ENCODE measurements at places on chromosomes 5 and 9.

DNA sequence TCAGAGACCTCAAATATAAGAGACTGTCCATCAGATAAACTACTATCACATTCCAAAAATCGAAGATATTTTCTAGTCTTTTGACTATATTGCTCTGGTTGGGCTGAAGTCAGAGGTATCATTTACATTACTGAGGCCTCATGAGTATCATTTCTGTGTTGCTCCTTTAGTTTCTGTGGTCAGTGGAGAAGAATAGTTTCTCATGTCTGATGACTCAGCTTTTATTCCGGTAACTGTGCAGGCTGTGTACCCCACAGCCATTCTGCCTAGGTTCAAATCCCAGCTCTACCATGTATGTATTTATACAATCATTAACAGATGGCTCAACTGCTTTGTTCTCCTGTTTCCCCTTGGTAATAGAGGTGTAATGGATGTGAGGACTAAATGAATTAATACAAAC lies 179.3 kb downstream of the ALDH1A1 start:
- no peak for DNase-seq

DNA sequence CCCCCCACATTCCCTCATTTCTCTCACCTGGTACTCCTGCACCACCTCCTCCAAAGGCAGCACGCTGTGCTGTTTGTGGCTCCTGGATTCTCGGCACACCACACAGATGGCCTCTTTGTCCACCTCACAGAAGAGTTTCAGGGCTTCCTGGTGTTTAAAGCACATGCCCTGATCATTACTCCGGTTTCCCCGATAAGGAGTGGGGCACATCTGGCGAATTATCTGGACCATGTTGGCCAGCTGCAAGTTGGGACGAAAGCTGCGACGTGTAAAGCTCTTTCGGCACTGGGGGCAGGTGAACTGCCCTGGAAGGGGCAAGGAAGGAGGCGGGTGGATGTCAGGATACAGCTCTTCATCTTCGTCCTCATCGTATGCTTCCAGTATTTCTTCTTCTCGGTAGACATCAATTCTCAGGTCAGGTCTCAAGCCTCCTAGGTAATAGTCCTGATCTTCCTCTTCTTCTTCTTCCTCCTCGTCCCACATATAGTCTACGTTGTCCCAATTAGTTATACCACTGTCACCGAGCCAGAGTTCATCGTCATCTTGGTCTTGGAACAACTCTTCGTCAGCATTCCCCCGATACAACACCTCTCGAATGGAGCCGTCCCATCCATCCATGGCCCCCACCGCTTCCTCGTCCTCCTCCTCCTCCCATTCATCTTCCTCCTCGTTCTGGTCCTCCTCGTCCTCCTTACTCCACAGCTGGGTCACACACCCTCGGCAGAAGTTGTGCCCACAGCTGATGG lies 796 bp downstream of the TRIM52 start:
- DNase-seq: no peak

- no peak for DNase-seq
Observed at GRCh38 chr5:133225671-133226152, 173.9 kb downstream of the HSPA4 start.

- DNase-seq: no peak
Observed at GRCh38 chr5:96315431-96315830, 117.6 kb downstream of the PCSK1 start.

DNA sequence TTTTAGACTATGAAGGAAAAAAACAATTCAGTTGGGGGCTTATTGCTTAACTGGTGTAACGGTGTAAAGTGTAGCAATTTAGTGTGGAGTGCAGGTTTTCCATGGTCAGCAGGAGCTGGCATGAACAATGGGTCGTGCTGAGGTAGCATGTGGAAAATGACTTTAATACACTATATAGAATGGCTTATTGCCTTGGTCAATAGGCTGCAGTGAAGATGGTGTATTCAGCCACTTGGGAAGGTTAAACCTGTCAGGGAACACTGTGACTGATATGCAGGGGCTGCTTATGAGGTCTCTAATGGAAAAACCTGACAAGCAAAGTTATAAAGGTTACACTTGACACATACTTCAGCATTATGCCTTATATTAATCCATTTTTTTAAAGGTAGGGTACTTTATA lies 764.7 kb upstream of the ARRDC3 start:
- DNase-seq: no peak

DNA sequence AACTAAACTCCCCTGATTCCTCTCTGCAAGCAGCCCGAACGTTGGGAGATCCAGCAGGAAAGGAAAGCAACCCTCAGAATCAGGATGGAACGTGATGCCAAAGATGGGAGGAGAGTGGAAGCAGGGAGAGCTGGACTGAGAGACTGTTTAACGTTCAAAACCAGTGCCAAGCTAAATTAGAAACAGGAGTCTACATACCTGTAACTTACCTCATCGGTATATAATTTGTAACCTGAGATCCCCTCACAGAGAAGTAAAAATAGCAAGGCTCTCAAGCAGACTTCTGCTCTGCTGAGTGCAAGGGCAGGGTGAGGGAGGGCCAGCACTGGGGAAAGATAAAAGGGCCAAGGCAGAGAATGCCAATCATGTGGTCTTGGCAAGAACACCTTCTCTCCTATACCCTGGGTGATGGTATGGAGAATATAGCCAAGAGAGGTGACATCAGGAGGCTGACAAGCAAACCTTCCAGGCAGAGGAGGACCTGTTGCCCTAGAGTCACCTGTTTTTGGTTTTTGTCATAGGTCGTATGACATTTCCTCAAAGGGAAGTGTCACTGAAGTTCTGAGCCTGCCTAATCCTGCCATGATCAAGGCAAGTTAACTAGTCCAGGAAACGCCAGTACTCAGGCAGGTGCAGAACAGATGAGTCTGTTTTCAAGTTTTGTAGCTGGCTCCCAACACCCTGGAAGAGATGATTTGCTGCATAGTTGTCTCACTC lies 472.0 kb downstream of the NFIB start:
- no peak for DNase-seq

- DNase-seq: no peak
Observed at GRCh38 chr9:128245421-128246151, 30.2 kb downstream of the GOLGA2 start.

GRCh38 chr9:98007251-98007928 lies 24.2 kb downstream of the ANP32B start:
- no peak for DNase-seq

DNA sequence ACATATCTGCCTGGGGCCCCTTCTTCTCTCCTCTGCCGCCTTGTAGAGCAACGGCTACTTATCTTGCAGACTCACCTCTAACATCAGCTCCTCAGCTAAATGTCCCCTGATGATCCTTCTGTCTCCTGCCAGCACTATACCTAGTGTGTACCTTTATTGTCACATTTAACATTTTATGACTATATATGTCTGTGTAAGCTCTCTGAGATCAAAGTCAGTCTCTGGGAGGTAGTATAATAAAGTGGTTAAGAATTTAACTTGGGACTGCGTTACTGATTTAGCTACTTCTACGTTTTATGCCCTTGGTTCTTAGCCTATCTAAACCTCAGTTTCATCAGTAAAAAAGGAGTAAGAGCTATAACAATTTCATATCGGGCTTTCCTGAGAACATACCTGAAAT lies 2.2 kb downstream of the TMED7 start:
- no peak for DNase-seq

DNA sequence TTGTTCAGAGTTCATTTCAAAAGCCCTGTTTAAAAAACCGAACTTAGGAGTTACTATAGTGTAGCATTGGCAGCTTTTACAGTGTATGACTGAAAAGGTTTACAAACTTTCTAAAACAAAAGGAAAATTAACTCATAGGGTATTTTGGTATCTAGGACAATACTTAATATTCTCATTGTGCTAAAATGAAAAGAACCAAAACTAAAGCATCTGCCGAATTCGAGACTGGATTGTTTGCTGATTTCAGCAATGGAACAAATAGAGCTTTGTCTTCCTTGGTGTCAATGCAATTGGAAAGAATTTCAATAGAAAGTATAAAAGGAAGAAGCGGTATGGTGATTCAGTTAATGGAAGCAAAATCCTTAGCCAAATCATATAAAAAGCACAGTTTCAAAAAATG lies 254.1 kb downstream of the SLF1 start:
- no peak for DNase-seq

All from activated T-helper 1 cell treated with Interleukin-2 at 50 U/mL for 16 hours (primary cell).